ENCODE measurements at places on chromosomes 16 and 17.
A peak's percentile ranks its signal among the peaks of the same experiment; 100 is the strongest.

DNA sequence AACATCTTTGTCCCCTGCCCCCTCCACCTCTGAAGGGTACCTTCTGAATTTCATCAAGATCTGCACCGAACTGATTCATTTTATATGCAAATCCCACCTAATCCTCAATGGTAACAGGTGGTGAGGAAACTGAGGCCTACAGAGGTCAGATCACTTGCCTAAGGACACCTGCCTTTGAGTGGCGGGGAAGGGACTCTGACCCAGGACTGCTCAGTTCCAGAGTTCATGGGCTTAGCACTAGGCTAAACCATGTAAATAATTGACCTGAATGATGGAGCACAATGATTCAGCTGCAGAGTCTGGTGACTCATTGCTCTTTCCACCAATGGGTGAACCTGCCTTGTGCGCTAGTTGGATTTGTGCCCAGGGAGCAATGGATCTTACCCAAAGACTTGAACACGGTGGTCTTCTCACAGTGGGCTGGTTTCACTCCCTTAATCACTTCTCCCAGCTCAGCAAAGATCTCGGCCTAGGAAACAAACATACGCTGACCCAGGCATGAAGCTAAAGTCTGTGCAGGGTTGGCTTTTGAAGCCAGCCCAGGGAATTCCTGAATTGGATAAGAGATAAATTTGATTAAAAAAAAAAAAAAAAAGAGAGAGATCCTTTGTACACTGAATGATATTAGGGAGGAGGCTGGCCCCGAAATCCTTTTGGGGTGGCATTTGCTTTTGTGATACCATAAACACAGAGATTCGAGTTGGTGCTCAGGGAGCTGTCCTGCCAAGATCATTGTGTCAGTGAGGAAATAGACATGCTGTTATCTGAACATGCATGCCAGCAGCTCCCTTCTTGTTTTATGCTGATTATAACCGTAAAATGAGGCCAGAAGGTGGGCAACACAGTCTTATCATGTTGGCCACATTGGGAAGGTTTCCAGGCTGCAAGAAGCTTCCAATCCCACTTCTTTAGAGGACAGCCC, 17.0 kb downstream of the CRYM start:
- DNase-seq, result no peak

DNA sequence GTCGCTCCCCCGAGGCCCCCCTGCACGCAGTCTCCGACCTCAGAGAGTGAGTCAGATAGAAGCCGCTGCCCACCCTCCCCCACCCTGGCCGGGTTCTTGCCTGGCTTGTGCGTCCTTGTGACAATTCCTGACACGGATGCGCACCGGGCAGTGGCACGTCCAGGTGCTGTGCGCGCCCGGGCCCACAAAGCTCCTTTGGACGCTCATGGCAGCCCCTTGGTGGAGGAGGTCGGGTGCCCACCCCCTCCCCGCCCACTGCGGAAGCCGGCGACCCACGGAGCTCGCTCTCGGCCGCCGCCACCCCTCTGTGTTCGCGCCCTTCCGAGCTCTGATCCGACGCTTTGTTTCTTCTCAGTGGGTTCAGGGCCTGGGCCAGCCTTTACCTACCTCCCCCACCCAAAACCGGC, 662 bp upstream of the TUBB3 start:
- peak; percentile 64 for DNase-seq

DNA sequence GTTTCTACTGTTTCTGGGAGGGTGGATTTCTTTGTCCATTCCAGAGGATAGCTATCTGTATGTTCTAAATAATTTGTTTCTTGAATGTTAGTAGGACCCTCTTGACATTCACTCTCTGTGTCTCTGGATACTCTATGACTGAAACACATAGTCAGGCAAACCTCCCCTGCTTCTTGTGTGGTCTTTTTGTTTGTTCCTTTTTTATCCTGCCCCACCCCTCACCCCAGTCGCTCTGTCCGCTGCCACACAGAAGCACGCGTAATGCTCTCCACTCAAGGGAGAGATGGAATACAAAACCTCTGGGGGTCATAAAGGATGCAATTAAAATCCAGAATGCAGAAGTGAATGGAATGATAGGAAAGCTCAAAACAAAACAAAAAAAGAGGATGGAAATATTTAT, 253.1 kb downstream of the RBFOX1 start:
- no peak for DNase-seq

- DNase-seq, result no peak
Measured at GRCh38 chr17:13671771-13672170, 70.0 kb upstream of the HS3ST3A1 start.

DNA sequence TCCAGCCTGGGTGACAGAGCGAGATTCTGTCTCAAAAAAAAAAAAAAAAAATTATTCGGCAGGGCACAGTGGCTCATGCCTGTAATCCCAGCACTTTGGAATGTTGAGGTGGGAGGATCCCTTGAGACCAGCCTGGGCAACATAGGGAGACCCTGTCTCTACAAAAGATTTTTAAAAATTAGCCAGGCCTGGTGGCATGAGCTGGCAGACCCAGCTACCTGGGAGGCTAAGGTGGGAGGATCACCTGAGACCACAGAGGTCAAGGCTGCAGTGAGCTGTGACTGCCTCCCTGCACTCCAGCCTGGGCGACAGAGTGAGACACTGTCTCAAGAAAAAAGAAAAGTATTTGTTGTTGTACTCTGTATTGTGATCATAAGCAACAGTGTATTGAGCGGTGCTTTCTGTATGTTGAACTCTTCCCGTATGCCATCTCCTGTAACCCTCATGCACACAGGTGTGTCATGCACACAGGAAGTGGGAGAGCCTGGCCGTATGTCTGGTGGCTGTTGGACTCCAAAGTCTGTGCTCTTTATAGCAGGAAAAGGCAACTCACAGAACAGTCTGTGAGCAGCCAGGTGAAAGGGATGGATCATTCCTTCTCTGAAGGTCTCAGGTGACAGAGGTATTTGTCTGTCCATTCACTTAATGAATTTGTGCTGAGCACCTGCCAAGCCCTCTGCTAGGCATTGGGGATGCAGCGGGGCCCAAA, 17.1 kb downstream of the CDH1 start:
- no peak for DNase-seq

GRCh38 chr17:43143201-43143600, 18.0 kb upstream of the BRCA1 start:
- DNase-seq, result no peak

GRCh38 chr16:9090960-9091866, at the start of gene HAPSTR1:
TSS of gene HAPSTR1 (plus strand) at chr16:9091644. CDS start at chr16:9092045, 401 bp downstream.
- peak; percentile 100 for DNase-seq

DNA sequence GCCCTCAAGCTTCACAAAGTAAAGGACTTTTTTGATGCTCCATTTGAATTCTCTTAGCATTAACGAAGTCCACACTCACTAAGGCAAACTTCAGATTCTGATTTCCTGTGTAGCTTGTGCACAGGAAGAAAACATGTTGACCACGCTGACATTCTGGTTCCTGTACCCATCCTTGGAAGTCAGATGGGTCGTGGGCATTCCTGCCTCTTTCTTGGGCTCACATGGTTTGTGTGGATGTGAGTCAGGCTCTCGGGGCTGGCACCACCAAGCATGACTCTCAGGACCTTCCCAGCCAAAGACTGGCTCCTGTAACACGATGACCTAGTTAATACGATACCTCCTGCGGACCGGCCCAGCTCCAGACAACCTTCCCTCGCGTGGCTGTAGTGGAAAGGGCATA, 32.8 kb downstream of the ARSG start:
- peak; percentile 50 for DNase-seq

GRCh38 chr16:266258-267164, 9.2 kb downstream of the RGS11 start:
- no peak for DNase-seq

DNA sequence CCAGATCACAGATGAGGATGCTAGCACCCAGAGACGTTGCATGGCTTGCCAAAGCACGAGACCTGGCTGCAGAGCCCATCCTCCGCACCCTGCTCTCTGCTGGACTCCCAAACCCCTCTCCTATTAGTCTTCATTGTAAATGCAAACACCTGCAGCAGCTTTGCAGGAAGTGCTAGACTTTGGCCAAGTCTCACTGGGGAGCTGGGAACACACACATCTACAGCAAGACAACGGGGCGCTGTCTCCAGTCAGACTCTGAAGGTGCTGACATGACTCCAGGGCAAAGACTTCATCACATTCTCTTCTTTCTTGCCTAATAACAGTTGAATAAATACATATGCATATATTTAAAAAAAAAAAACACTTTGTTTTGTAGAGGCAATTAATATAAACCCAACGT, 43.8 kb downstream of the CYTH1 start:
- no peak for DNase-seq
